ENCODE measurements at places on chromosomes 2 and 18. TPM values are rescaled to one million over a fixed set of nuclear protein-coding genes. Genes with fewer than 3 reads are reported as not detected.

CHRNG gene
- not detected for total RNA-seq

GRCh38 chr18:24140697-24141096, 1.8 kb downstream of the CABYR start:
- H3K4me1 ChIP-seq: peaks cover 34% of the 10 kb centered on the region
- peaks cover 18% of the 10 kb centered on the region for H3K36me3 ChIP-seq
- no peak for DNase-seq
- H3K4me3 ChIP-seq: no peak overlapping the region
- no peak overlapping the region for H3K27ac ChIP-seq

IL1A gene
- 0.42 TPM for total RNA-seq

GRCh38 chr18:79315596-79315995, 80.1 kb upstream of the NFATC1 start:
- H3K4me1 ChIP-seq: peaks cover 4% of the 10 kb centered on the region
- H3K4me3 ChIP-seq: no peak overlapping the region
- H3K27ac ChIP-seq: no peak overlapping the region

GRCh38 chr2:239399433-239399920, 1.3 kb downstream of the HDAC4 start:
- DNase-seq: no peak
- peaks cover 37% of the 10 kb centered on the region for H3K4me1 ChIP-seq
- H3K27ac ChIP-seq: peak overlapping the region; percentile 90
- H3K27me3 ChIP-seq: peaks cover 4% of the 10 kb centered on the region

LAMA1 gene
- 60.7 TPM for total RNA-seq

DNA sequence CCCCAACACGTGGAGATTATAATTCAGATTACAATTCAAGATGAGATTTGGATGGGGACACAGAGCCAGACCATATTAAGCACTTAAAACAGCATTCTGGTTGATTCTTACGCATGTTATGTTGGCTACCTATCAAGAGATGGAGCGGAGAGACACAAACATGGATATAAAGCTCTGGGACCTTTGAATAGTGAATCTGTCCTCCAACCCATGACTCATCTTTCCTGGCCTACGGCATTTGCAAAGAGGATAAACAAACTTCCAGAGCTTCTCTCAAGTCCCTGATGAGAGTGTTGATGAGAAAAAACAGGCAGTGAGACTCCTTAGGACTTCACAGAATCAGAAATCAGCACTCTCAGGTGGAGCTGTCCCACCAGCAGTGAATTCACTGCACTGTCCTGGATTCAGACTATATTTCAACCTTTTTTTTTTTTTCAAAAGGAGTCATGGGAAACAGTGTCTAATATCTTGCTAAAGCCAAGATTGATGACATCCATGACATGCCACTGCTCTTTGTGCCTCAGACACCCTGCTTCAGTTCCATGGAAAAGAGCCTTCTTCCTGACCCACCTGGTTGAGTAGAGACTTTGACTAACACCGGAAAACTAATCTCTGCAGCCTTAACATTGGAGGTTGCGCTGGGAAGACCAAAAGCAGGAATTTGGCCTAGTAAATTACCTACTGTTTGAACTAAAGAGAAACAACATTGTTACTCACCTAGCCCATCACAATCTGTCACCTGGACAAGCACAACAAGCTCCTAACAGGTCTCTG, 62.1 kb upstream of the NPAS2 start:
- H3K4me3 ChIP-seq: no peak overlapping the region
- DNase-seq: no peak
- H3K4me1 ChIP-seq: no peaks in the 10 kb centered on the region
- H3K36me3 ChIP-seq: no peaks in the 10 kb centered on the region
- no peaks in the 10 kb centered on the region for H3K27me3 ChIP-seq

CDK5R2 gene
- total RNA-seq: 0.26 TPM

DNA sequence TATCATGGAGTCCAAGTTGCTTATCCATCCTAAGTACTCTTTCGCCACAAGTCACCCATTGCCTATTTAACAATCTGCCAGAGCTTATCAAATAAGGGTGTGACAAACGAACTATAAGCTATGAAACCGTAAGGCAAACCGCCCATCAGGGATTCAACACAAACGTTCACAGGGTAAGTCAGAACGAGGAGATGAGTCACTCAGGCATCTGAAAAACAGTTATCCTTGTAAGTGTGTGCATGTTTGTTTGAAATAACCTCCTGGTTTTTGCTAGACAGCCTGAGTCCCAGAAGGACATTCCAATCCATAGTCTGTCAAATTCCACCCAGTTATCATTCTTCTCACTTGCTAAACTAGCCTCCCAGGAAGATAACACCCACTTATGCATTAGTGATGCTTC, 299.1 kb downstream of the PAX3 start:
- no peaks in the 10 kb centered on the region for H3K36me3 ChIP-seq
- H3K27ac ChIP-seq: no peak overlapping the region
- H3K4me1 ChIP-seq: peaks cover 14% of the 10 kb centered on the region

PKDCC gene
- total RNA-seq: 27.3 TPM

Measured in WTC11 (cell line).